HFFc6 (cell line): ENCODE measurements at places on chromosomes 11 and 22. TPM values are rescaled to one million over a fixed set of nuclear protein-coding genes. Genes with fewer than 3 reads are reported as not detected.

The PKP3 gene
- 2.4 to 4.1 TPM (median 2.5 TPM) in 3 replicates for total RNA-seq

DNA sequence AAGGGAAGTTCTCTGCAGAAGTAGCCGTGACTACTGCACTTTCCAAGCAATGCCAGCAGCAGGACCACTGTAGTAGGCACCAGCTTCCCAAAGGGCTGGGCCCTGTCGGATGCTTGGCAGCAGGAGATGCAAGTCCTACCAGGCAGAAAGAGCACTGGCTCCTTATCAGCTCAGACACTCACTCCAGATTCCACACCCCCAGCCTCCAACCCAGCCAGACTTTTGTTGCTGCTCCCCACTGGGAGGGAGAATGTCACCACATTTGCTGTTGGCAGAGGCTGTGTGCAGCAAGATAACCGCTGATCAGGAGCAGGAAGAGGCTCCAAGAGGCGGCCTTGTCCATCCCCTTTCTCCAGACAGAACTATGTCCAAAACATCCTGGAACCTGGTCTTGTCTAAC lies 118.7 kb downstream of the C11orf58 start:
- H3K4me3 ChIP-seq, result no peak overlapping the region
- DNase-seq, result no peak
- peaks cover 40% of the 10 kb centered on the region for H3K27me3 ChIP-seq
- H3K4me1 ChIP-seq, result no peaks in the 10 kb centered on the region
- no peaks in the 10 kb centered on the region for H3K36me3 ChIP-seq

The NRIP3 gene
- total RNA-seq, result 7.3 to 18.6 TPM (median 9.2 TPM) in 3 replicates

DNA sequence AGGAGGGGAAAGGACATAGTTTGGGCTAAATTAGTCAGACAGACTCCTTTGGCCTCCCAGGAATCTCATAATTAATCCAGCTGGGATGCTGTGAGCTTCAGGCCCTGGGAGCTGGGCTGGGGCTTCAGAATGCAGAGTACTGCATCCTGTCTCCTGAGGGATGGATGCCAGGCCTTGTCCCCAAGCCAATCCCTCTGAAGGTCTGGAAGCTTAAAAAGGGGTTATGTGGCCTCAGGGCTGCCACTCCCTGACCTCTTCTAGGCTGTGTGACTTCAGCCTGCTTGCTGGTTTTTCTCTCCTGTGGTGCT lies 6.9 kb upstream of the LRRC32 start:
- no peak overlapping the region for H3K27ac ChIP-seq
- peaks cover 12% of the 10 kb centered on the region for H3K4me1 ChIP-seq
- no peak overlapping the region for H3K4me3 ChIP-seq
- H3K27me3 ChIP-seq, result peaks cover 8% of the 10 kb centered on the region
- DNase-seq, result peak; percentile 4

DNA sequence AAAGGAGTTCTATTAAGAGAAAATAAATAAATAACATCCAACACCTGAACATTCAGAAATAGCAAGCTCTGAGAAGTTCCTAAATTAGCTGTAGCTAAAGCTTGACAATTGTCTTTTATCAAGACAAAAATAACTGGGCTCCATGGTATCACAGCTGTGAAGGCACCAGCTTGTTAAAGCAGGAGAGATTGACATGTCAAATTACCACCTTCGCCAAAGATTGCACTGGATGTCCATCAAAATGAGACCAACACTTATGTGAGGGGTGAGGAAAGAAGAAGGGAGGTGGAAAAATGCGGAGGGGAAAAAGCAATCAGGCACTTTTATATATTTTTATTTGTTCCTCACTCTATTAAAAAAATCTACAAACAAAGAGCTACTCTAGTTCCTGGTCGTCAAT lies 1827.5 kb upstream of the RAG2 start:
- H3K27me3 ChIP-seq, result no peaks in the 10 kb centered on the region
- no peak overlapping the region for H3K4me3 ChIP-seq
- no peaks in the 10 kb centered on the region for H3K36me3 ChIP-seq
- H3K27ac ChIP-seq, result no peak overlapping the region
- H3K4me1 ChIP-seq, result no peaks in the 10 kb centered on the region
- DNase-seq, result no peak

DNA sequence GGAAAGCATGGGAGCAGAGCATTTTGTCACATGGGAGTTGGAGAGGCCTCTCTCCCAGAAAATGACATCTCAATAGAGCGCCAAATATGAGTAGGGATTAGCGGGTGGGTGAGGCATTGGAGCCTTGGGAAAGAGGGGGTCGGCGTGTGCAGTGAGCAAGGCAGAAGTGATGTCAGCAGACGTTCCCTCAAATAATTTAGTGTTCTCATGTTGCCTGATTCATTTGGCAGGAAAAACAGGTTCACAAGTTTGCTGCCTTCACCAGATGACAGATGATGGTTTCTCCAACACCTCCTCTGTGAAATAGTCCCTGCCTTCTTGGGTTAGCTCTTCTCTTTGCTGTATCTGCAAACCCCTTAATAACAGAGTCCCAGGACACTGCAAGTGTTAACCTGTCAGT lies 118.5 kb upstream of the ARHGAP20 start:
- peaks cover 3% of the 10 kb centered on the region; the same call in 1 of the 2 replicates for H3K36me3 ChIP-seq
- no peak overlapping the region for H3K4me3 ChIP-seq
- DNase-seq, result no peak
- peaks cover 62% of the 10 kb centered on the region for H3K4me1 ChIP-seq

GRCh38 chr11:45830596-45830995 lies 16.7 kb upstream of the CRY2 start:
- H3K27ac ChIP-seq, result no peak overlapping the region
- H3K4me1 ChIP-seq, result peaks cover 9% of the 10 kb centered on the region
- H3K27me3 ChIP-seq, result peaks cover 50% of the 10 kb centered on the region
- no peak overlapping the region for H3K4me3 ChIP-seq

The SMIM35 gene
- not detected in 3 replicates for total RNA-seq

The RGL4 gene
- total RNA-seq, result not detected in 3 replicates

DNA sequence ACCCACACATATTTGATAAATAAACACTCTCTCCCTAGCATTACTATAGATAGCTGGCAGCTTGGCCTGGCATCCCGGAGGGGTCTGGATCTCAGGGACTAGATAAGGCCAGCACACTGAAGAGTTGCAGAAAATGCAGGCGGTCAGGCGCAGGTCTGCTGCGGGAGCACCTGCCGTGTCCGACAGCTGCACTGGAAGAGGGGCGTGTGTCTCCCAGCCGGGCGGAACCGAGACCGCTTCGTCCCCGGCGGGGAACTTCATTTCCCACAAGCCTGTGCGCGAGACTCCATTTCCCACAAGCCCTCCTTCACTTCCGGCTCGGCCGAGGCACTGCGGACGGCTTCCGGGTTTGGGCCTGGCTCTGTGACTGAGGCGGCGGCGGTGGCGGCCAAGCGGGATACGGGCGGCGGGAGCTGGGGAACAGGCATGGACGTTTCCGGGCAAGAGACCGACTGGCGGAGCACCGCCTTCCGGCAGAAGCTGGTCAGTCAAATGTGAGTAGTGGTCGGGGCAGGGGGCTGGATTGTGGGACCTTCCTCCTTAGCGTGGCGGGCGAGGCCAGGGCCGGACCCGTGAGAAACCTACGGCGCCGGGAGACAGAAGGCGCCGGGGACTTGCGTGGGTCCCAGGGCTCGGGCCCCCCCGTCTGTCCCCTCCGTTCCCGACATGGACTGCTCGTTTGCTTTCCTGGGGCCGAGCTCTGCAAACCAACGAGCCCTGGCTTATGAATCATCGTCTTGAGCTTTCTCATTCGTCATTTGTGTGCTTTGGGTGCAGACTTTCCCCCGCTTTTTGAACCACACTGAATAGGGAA lies at the start of gene MED15:
Gene MED15 (plus strand): TSS at position 358 of the 814 bp plus-strand sequence. CDS start 69 bp downstream, at position 427.
- peaks cover 58% of the 10 kb centered on the region for H3K4me1 ChIP-seq
- DNase-seq, result peak; percentile 84
- H3K4me3 ChIP-seq, result peak within 1 kb of the TSS; percentile 95
- peak within 1 kb of the TSS; percentile 97 for H3K27ac ChIP-seq
- no peaks in the 10 kb centered on the region; the same call in 1 of the 2 replicates for H3K27me3 ChIP-seq
- H3K36me3 ChIP-seq, result peaks cover 33% of the 10 kb centered on the region

The KRTAP5-10 gene
- total RNA-seq, result not detected in 3 replicates

The OR5B21 gene
- total RNA-seq, result not detected in 3 replicates

DNA sequence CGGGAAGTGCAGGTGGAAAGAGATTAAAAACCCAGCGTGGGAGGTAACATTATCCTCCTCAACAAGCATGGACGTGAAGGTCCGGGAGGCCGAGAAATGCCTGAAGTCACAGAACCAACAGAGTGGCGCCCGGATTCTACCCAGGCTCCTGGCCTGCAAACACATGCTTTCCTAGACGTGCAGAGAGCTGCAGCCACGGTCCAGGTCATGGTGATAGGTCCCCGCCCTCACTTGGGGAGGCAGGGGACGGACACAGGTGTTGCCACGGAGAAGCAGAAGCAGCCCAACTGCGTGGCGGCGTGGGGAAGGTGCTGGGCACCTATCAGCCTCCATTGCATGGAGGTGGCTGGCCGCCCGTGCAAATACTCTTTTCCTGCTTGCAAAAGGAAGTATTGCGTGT lies 148.8 kb downstream of the MPPED1 start:
- H3K27ac ChIP-seq, result no peak overlapping the region
- H3K4me3 ChIP-seq, result no peak overlapping the region
- H3K36me3 ChIP-seq, result no peaks in the 10 kb centered on the region

DNA sequence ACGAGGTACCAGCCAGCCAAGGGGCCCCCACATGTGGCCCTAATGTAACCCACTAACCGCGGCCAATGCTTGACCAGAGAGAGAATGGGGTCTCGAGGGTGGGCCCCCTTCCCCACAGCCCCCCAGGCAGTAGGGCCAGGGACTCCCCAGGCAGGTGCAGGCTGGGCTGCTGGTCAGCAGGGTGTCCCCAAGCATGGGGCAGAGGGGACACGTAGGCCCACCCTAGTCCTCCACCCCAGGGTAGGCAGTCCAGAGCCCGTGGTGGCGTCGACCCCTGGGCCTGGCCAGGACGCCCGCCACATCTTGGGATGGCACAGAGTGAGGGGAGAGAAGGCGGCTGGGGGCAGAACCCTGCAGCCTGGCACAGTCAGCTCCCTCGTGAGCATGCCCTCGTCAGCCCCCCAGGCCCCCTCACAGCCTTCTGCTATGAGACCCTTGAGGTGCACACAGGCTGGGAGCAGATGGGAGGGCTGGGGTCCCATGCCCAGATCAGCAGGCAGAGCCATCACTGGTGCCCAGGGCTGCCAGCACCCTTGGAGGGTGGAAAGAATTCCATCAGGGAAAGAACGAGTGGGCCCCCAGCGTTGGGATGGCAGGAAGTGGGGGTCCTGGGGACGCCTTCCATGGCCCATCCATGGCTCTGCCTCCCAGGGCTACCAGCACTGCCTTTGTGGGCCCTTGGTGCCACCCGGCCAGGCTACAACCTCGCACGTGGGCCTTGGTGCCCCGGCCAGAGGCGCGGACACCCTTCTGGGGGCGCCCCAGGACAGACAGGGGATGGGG lies 6.1 kb downstream of the TNNT3 start:
- no peaks in the 10 kb centered on the region for H3K4me1 ChIP-seq
- no peaks in the 10 kb centered on the region for H3K36me3 ChIP-seq
- DNase-seq, result no peak

DNA sequence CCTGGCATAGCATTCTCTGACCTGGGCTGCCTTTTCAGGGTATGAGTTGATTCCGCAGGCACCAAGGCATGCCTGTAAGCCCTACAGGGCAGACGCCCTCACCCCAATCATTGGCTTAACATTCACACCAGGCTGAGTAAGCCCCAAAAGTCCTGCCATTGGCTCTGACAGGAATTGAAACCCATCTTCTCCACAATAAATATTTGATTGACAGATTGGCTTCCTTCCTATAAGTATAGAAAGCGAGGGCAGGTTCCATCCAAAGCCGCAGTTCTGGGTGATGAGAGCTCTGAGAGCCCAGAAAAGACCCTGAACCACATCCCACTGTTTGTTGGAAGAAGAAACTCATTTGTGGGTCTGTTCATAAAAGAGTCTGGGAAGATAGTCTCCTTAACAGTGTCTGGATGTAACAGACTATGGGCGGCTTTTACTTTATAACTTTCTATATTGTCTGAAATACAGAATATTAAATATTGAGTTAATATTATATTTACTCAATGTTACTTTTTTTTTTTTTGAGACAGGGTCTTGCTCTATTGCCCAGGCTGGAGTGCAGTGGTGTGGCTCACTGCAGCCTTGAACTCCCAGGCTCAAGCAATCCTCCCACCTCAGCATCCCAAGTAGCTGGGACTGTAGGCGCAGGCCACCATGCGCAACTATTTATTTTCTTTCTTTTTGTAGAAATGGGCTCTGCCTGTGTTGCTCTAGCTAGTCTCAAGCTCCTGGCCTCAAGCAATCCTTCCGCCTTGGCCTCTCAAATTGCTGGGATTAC lies 46.8 kb downstream of the FAM83F start:
- no peak overlapping the region for H3K27ac ChIP-seq
- H3K4me1 ChIP-seq, result peaks cover 27% of the 10 kb centered on the region; the same call in 1 of the 2 replicates
- peaks cover 17% of the 10 kb centered on the region for H3K27me3 ChIP-seq
- no peaks in the 10 kb centered on the region for H3K36me3 ChIP-seq
- no peak for DNase-seq
- no peak overlapping the region for H3K4me3 ChIP-seq

DNA sequence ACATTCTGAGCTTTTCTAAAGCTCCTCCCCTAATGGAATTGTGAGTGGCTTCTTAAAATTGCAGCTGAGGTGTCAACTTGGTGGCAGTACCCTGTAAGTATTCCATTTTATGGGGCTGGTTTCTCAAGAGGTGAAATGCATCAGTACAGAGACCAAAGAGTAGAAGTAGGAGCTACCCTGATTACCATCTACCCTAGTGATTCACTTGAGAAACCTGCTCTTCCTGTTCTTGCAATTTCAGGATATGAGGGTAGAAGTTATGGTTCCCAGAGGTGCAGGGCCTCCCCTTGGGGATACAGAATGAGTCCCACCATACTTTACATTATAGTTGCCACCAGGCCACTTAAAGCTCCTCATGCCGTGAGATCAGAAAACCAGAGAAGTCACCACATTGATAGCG lies 944.6 kb downstream of the OPCML start:
- H3K4me3 ChIP-seq, result no peak overlapping the region
- no peak overlapping the region for H3K27ac ChIP-seq
- no peak for DNase-seq
- H3K4me1 ChIP-seq, result peaks cover 19% of the 10 kb centered on the region; the same call in 1 of the 2 replicates
- H3K36me3 ChIP-seq, result no peaks in the 10 kb centered on the region

DNA sequence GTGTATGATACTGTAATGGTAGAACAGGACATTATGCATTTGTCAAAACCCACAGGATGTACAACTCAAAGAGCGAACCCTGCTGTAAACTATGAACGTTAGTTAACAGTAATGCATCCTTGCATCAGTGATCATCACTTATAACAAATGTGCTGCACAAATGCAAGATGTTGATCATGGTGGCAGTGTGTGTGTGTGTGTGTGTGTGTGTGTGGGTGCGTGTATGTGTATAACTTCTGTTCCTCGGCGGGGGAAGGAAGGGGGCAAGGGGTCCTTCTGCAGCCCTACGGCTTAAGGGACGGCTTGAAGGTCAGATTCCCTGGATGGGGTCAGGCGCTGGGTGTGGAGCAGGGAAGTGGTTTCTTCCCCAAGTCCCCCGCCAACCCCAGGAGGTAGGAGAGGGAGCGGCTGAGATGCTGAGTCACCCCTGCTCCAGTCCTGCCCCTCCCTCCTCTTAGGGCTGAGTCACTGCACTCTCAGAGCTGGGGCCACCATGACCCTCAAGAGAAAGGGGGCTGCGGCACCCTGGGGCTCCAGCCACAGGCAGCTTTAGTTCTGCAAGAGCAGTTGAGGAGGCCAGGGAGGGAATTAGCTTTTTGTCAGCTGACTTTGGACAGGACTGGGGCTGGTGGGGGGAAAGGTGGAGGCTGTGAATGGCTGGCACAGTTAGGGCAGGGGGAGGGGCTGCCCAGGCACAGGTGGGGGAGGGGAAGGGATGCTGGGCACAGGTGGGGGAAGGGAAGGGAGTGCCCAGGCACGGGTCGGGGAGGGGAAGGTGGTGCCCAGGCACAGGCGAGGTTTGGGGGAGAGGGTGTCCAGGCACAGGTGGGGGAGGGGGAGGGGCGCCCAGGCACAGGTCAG lies 8.8 kb upstream of the CTSD start:
- H3K36me3 ChIP-seq, result no peaks in the 10 kb centered on the region
- H3K4me3 ChIP-seq, result peak overlapping the region; percentile 70
- H3K4me1 ChIP-seq, result peaks cover 44% of the 10 kb centered on the region
- H3K27ac ChIP-seq, result peak overlapping the region; percentile 88
- peak; percentile 89 for DNase-seq
- peaks cover 8% of the 10 kb centered on the region for H3K27me3 ChIP-seq
